ENCODE measurements at places on chromosomes 7 and 10.

DNA sequence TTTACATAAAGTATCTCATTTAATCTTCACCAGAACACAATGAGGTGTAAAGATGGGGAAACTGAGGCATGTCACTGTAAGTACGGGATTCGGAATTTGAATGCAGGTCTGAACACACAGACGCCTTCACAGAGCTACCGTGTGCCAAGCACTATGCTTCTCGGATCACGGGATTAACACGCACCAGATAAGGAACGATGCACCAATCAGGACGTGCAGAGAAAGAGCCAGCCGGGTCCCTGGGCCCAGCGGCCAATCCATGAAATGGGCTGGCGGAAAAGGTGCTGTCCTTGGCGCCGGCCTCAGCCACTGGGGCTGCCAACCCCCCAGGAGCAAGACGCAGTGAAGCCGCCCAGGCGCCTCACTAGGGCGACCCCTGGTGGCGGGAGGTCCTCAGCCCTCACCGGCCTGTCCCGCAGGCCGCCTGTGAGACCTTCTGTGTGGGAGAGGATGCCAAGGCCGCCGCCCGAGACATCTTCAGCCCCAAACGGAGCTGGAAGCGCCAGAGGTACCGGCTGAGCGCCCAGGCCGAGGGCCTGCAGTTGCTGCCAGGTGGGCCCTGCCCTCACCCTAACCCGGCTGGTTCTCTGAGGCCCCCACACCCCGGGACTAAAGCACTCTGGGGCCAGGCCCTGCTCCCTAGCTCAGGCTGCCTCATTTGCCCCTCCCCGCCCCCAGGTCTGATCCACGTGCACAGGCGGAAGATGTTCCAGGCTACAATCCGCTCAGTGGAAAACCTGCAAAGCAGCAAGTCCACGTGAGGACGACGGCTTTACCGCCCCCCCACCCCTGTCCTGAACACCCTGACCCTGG, 15.6 kb downstream of the ATG9B start:
- peak; percentile 87 for DNase-seq

GRCh38 chr10:101305320-101306241, 48.4 kb upstream of the BTRC start:
- peak; percentile 45 for DNase-seq

DNA sequence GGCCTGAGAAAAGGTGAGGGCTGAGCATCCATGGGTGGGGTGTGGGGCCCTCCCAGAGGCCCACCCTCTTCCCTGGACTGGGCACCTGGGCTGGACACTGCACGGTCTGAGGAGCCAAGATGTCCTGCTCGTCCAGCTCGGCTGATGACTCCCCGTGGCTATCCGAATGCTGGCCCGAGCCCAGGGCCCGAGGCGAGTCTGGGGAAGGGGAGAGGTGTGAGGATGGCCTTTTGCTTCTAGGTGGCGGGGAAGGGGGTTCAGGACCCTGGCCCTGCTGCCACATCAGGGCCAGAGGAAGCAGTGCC, 7.1 kb downstream of the NACAD start:
- no peak for DNase-seq

DNA sequence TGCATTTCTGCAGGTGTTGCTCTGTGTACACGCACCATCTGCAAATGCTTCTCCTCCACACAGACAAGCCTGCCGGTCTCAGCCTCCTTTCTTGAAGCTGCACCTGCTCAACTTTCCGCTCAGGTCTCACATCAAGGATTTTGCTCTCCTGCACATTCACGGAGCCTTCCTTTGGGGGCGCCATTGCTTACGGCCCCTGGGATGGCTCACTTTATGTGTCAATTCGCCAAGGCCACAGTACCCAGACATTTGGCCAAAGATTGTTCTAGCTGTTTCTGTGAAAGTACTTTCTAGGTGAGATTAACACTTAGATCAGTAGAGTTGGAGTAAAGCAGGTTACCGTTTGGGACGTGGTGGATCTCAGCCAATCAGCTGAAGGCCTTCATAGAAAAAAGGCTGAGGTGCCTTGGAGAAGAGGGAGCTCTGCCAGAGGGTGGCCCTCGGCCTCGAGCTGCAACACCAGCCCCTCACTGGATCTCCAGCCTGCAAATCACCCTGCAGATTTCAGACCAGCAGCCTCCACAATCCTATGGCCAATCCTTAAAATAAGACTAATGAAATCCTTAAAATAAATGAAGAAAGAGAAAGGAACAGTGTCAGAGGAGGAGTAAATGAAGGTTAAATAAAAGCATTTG, 39.9 kb upstream of the PPP2R2D start:
- no peak for DNase-seq

DNA sequence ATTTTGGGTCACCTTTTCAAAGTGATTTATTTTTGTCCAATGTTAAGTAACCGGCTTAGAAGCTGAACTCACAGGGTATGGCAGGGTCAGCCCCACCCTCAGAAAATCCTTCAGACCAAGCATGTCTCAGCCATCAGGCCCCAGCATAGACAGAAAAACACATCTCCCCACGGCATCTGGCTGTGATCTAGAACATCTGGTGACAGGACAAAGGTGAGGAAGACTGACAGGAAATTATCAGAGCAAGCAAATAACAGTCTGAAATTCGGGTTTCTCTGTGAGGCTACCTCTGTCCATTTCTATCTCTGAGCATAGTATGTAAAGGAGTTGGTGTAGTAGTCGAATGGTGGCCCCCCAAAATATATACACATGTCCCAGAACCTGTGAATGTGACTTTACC, 177.0 kb upstream of the C1GALT1 start:
- DNase-seq, result no peak

GRCh38 chr7:100684534-100685042, 9.5 kb downstream of the GIGYF1 start:
- DNase-seq, result no peak

- DNase-seq, result peak; percentile 50
These were observed 17.6 kb downstream of the ZDHHC16 start for GRCh38 chr10:97463363-97464132.

- DNase-seq, result no peak
These were observed 102.4 kb downstream of the EGFR start for GRCh38 chr7:55121249-55121648.

DNA sequence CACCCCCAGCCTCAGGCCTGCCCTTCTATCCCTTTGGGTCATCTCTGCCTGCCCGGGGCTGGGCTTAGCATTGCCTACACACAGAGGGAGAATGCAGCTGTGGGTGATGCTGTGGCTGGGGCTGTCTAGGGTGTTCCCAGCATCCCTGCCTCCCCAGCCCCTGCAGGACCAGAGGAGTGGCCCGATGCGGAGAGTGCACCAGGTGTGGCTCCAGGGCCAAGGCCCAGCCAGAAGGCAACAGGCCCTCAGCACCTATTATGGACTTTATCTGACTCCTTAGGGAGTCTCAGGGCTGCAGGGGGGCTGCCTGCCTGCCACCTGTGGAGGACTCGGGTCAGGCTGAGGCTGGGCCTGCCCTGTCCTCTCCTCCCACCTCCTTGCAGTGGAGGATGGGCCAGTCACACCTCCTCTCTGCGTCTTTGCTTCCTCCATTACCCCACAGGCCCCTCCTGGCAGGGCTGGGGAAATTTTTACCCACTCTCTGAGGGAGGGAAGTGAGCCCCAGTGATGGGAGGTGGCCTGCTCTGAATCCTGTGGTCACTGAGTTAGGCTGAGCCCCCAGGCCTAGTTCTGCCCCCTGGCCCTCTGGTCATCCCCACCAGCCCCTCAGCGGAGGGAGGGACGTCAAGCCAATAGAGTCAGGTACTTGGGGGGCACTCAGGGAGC, 92.9 kb upstream of the PCBD1 start:
- no peak for DNase-seq

DNA sequence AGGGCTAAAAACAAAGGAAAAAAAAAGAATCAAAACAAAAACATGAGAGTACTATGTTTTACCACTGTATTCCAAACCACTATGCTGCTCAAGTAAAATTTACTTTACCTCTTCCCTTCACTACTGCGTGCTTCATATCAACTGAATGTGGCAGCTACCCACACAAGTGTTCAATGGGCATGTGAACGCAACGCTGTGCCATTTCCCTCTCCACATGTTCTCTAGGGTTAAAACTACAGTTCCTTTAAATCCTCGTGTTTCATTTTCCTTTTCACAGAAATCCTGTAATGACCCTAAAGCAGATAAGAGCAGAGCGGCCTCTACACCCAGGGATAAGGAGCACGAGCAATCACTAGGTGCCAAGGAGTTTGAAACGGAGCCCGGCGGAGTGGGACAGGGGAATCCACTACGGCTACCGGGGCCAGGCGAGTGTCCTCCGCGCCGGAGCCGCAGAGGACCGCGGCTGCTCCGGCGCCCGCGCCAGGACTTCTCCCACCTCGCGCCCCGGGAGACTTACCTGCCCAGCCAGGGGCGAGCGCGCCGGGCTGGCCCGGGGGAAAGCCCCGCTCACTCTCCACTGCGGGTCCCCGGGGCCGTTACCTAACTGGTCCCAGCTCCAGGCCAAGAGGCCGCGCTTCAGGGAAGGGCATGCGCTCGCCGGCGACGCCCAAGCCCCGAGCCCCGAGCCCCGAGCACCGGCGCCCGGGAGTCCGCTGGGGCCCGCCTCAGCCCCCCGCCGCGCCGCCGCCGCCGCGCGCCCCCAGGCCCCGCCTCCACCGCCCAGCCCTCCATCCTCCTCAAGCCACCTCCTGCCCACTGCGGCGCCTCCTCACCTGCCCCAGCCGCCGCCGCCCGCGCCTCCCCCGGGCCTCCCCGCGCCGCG, 711 bp downstream of the NAMPT start:
- peak; percentile 64 for DNase-seq

- no peak for DNase-seq
These were observed 22.8 kb downstream of the CYP17A1 start for GRCh38 chr10:102814453-102814871.
